ENCODE measurements at places on chromosomes 1 and 21.

DNA sequence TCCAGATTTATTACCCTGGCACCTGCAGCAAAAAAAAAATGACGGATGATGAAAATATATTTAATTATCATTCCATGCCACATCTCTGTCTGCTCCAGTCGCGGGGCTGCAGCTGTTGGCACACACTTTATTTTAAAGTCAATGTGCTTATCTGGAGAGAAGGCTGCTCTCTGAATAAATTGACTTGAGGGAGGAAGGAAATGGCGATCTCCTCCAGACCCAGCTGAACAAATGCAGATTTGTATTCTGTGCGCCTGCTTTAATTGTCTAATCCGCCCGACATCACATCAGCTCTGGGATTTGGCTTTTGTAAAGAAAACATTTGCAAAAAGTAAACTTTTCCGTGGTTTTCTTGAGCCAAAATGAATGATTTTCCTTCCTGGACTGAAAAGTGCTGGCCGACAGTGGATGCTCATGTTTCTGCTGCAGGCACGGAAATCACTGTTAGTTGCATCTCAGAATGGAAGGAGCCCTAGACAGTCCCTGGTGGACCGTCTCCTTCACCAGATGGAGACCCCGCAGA lies 150.2 kb downstream of the CAMTA1 start:
- no peak for DNase-seq

DNA sequence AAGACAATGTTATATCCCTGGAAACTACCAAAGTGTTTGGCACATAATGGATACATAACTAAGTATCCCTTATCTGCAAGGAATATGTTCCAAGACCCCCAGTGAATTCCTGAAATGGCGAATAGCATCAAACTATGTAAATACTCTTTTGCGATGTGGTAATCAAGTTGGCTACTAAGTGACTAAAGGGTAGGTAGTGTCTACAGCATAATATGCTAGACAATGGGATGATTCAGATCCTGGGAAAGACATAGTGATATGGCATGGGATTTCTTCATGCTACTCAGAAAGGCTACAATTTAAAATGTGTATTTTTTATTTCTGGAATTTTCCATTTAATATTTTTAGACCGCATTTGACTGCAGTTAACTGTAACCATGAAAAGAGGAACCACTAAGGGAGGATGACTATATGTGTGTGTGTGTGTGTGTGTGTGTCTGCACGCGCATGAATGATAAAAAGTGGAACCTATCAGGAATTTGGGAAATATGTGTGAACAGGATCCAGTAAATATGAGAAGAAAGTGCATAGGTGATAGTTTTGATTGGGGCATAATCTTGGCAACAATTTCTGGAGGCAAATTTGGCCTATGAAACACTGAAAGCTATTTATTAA lies 1899.9 kb downstream of the NCAM2 start:
- no peak for DNase-seq

- DNase-seq, result no peak
Observed at GRCh38 chr1:25120281-25120680, 112.0 kb downstream of the SYF2 start.

DNA sequence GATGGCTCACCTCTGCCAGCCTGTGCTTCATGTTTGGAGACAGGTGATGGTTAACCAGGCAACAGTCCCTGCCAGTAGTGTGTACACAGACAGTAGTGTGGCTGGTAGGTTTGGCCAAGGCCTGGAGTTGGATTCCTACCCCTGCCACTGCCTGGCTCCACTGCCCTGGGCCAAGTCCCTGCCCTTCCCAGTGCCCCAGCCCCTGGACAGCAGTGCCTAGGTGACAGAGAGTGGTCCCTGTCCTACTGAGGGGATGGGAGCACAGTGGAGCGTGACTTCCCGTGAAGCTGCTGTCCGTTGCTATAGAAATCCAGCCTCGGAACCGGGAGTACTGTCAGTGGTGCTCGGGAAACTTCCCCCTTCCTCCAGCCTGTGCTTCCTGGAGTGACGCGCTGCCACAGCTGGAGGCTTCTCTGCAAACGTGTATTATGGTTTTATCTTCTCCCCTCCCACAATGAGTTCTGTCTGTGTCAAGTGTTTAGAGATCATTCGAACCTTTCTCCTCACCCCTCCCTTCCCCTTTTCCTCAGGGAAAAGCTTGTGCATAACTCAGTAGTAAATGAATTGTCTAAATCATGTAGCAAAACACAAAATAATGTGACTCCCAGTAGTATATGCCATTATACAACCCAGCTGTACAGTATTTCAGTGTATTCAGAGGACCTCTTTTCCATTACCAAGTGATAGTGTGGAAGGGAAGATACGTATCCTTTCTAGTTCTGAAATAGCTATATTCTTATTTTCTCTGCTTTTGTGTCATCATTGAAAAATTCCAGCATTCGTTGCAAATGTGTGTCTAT lies 73.4 kb downstream of the GALNT2 start:
- DNase-seq, result no peak

DNA sequence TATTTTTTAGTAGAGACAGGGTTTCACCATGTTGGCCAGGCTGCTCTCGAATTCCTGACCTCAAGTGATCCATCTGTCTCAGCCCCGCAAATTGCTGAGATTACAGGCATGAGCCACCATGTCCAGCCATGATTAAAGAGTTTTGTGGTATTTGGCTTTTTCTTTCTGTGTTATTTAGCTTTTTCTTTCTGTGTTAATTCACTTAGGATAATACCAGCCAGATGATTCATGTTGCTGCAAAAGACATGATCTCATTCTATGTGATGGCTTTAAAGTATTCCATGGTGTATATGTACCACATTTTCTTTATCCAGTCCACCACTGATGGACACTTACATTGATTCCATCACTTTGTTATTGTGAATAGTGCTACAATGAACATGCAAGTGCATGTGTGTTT lies 1135.2 kb downstream of the AMY1C start:
- no peak for DNase-seq

DNA sequence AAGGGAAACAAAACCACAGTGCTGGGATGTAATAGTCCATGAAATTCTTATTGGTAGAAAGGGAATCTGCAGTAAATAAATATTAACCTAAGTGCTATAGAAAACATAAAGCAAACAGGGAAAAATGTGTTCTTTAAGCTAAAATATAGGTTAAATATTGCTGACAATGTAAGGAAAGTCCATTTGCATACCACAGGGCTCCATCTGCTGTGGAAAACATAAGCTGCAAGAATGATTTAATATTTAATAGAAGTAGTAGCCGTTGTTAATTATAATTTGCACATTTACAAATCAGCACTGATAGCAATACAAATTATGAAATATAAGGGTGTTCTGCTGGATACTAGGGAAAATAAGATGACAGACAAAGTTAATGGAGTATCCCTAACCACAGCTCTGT lies 444.9 kb upstream of the PKN2 start:
- no peak for DNase-seq

DNA sequence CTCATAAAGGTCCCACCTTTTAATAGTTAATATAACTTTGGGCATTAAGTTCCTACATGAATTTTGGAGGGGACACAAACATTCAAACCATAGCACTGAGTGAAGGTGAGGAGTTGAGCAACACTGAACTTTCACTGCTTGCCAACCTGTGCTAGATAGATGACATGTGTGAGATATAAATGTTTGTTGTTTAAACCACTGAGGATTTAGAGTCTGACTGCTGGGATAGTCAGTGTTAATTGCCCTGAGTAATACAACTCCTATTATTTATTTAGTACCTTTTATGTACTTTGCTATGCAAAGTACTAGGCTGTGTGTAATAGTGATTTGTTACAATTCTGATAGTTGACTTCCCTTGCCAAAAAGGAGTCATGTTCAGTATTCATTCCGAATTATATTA lies 32.4 kb upstream of the SLC16A1 start:
- DNase-seq, result no peak

GRCh38 chr1:59018860-59019259 lies 235.0 kb upstream of the JUN start:
- DNase-seq, result no peak

GRCh38 chr1:152967201-152967600 lies 3.2 kb upstream of the SPRR4 start:
- no peak for DNase-seq

- DNase-seq, result no peak
Observed at GRCh38 chr1:236938760-236939159, 65.5 kb downstream of the MT1HL1 start.

GRCh38 chr1:231557898-231558707 lies 29.6 kb downstream of the TSNAX start:
- DNase-seq, result no peak

- DNase-seq, result no peak
Observed at GRCh38 chr1:20102875-20103274, 16.5 kb downstream of the PLA2G2D start.

GRCh38 chr1:161502641-161503393 lies 2.4 kb upstream of the FCGR2A start:
- no peak for DNase-seq

GRCh38 chr1:11514366-11514765 lies 35.4 kb downstream of the DISP3 start:
- DNase-seq, result no peak

DNA sequence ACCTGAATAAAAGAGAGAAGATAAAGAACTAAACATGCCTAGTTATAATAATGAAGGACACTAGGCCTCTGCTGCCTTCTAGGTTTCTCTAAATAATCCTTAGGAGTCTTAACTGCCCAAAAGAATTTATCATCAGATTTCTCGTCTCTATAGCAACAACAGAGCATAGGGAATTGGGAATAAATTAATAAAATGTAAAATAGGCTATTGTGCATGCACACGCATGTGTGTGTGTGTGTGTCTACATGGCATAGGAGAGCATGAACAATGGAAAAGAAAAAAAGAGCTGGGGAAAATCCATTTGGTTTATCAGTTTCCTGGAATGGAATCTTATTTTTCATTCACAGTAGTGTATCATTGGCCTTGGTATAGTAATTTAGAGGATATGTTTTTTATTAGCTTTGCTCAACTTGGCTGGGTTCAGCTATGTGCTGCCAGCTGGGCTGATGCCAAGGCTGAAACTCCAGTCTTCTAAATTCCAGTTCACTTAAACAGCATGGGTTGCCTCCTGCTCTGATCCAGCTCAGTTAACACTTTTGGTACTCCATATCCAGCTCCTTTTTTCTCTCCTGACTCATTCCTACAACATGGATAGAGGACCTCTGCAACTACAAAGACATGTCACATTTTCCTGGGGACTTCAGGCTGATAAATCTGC lies 80.6 kb upstream of the SLFNL1 start:
- DNase-seq, result no peak

GRCh38 chr1:1431845-1432273 lies 3.6 kb upstream of the VWA1 start:
- no peak for DNase-seq

GRCh38 chr21:42165901-42166300 lies 53.0 kb upstream of the ABCG1 start:
- DNase-seq, result no peak

DNA sequence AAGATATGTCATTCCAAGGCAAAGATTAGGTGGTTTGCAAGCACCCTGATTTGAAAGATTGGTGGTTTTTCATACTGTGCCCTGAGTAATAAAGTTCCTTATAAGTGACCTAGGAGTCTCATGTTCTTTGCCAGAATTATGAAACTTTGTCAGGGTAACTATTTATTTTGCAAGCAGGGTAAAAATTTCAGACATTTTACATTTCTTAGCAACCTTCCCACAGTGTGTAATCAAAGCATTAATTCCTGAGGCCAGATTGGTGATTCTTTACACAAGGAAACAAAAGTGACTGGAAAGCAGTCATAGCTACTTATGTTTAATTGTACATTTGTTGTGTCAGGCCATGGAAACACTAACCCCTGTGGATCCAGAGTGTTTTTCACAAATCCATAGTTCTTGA lies 998.0 kb upstream of the B3GALT2 start:
- DNase-seq, result no peak

DNA sequence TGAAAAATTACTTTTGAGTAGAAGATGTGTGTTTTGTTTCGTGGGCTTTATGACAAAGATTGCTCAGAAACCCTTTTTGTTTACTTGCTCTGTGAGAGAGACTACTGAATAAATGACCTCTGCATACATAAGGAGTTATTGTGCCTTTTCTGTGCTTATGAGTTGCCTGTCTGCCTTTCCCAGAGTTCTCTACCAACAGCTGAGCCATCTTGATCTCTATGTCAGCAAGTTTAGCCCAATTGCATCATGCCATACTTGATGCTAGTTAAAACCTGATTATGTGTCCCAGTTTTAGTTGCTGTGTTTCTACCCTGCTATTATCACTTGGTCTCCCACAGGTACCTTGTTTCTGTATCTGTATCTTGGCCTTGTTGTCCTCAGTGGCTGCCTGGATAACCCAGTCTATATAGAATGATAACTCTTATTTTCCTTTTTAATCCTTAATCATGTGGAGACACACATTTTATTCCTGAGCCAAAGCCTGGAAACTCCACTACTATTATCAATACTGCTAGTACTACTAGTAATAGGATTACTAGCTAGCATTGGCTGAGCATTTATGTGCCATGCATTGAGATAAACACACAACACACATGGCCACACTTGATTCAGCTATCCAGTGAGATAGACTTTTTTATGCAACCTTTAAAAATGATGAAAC lies 28.7 kb upstream of the GNG12 start:
- no peak for DNase-seq

DNA sequence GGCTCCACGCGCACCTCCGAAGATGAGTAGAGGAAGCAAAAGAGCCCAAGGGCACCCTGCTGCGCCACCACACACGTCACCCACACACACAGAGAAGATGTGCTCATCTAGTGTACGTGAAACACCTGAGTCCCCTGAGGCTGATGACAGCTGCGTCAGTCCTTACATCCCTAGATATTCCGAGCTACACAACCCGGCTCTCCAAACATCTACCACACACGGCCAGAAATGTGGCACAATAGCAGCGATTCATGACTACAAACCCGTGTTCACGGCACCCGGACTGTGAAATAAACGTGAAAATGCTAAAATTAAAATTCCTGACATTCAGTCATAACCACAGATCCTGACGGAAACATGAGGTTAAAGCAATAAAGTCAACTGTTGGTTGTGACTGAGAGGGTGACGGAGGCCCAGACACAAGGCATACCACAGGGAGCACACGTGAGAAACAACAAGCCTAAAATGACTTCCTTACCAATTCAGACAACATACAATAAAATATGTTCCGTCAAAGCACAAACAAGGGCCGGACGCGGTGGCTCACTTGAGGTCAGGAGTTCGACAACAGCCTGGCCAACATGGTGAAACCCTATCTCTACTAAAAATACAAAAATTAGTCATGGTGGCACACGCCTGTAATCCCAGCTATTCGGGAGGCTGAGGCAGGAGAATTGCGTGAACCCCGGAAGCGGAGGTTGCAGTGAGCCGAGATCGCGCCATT lies 7.3 kb downstream of the SSU72 start:
- no peak for DNase-seq

DNA sequence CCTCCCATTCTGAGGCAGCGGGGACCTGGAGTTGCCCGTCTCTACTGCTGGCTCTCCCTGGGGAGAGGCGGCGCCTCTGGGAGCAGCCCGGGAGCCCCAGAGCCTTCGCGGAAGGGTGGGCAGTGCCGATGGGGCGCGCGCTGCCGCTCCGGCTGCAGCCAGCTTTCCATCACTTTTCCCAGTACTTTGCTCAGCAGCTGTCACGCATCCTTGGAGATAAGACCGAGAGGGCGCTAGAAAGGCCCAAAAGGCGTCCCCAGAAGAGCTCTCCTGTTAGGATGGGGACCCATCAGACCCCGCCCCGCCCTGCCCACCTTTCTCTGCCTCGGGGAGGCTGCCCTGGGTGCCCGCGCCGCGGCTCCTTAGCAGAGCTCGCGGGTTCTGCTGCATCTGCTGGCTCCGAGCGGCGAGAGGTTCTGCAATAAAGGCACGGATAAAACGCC lies 534 bp downstream of the KCNH1 start:
- DNase-seq, result no peak
